ENCODE measurements at places on chromosomes 7 and 10.

- DNase-seq = no peak
- H3K4me1 ChIP-seq = peaks cover 41% of the 10 kb centered on the region
- H3K27ac ChIP-seq = no peak overlapping the region
- peaks cover under 1% of the 10 kb centered on the region for H3K36me3 ChIP-seq
- H3K4me3 ChIP-seq = no peak overlapping the region
These were observed 92.1 kb upstream of the SAMD8 start for GRCh38 chr10:75019370-75019769.

- no peak for DNase-seq
- H3K27me3 ChIP-seq = no peaks in the 10 kb centered on the region
- no peak overlapping the region for H3K4me3 ChIP-seq
- peaks cover 13% of the 10 kb centered on the region for H3K4me1 ChIP-seq
- H3K27ac ChIP-seq = no peak overlapping the region
These were observed 505.5 kb upstream of the ZMIZ1 start for GRCh38 chr10:78563314-78563713.

DNA sequence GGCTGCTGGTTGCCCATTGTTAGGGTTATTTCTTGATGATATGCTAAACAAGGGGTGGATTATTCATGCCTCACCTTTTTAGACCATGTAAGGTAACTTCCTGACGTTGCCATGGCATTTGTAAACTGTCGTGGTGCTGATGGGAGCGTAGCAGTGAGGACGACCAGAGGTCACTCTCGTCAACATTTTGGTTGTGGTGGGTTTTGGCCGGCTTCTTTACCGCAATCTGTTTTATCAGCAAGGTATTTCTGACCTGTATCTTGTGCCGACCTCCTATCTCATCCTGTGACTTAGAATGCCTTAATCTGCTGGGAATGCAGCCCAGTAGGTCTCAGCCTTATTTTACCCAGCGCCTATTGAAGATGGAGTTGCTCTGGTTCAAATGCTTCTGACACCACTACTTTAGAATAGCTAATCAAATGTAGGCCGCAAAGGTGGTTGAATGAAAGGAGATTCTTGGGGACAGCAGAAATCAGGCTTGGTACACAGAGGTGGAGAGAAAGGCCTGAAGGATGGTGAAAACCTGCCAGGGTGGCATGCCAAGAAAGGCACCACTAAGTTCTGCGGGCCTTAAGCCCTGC is 17.9 kb upstream of the SMO start:
- H3K27me3 ChIP-seq = peaks cover 4% of the 10 kb centered on the region
- H3K4me1 ChIP-seq = peaks cover 7% of the 10 kb centered on the region
- no peak overlapping the region for H3K4me3 ChIP-seq
- no peaks in the 10 kb centered on the region for H3K36me3 ChIP-seq

- H3K27me3 ChIP-seq = no peaks in the 10 kb centered on the region
- no peak for DNase-seq
- no peak overlapping the region for H3K27ac ChIP-seq
- no peak overlapping the region for H3K4me3 ChIP-seq
- H3K4me1 ChIP-seq = no peaks in the 10 kb centered on the region
These were observed 203.2 kb downstream of the AHR start for GRCh38 chr7:17501441-17502212.

GRCh38 chr10:82211346-82211745 is 336.4 kb downstream of the NRG3 start:
- H3K27ac ChIP-seq = no peak overlapping the region
- H3K27me3 ChIP-seq = no peaks in the 10 kb centered on the region
- H3K4me1 ChIP-seq = peaks cover 4% of the 10 kb centered on the region
- no peak for DNase-seq

DNA sequence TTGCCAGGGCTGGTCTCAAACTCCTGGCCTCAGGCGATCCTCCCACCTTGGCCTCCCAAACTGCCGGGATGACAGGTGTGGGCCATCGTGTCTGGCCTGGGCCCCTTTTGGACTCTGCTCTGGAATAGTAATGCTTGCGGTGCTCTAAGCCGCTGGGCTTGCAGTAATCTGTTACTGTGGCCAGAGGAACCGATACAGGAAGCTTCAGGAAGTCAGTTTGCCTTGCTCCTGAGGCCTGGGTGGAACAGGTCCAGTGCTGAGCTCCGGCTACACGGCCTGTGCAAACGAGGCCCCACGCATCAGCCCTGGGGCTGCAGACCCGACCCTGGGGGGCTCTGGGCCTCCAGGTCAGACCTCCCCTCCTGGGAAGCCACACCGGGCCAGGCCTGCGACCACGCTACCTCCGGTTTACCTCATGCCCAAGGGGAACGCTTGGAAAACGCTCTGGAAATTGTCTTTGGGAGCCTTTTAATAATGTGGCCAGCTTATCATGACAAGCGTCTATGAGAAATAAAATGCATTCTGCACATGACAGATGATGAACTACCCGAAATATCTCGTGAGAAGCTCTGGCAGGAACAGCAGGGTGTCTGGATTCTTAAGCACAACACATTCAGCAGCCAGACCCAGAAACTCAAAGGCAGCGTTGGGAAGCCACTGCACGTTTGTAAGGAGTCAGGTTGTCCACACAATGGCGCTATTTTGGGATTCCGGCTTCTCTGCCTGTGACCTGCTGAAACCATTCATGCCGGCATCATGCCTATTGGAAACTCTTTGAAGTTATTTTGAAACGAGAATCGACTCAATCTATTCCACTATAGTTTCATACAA is 10.1 kb upstream of the ADAP1 start:
- no peaks in the 10 kb centered on the region for H3K4me1 ChIP-seq
- DNase-seq = peak; percentile 78
- H3K4me3 ChIP-seq = no peak overlapping the region
- peaks cover 23% of the 10 kb centered on the region for H3K36me3 ChIP-seq
- H3K27me3 ChIP-seq = no peaks in the 10 kb centered on the region
- H3K27ac ChIP-seq = peak overlapping the region; percentile 59

DNA sequence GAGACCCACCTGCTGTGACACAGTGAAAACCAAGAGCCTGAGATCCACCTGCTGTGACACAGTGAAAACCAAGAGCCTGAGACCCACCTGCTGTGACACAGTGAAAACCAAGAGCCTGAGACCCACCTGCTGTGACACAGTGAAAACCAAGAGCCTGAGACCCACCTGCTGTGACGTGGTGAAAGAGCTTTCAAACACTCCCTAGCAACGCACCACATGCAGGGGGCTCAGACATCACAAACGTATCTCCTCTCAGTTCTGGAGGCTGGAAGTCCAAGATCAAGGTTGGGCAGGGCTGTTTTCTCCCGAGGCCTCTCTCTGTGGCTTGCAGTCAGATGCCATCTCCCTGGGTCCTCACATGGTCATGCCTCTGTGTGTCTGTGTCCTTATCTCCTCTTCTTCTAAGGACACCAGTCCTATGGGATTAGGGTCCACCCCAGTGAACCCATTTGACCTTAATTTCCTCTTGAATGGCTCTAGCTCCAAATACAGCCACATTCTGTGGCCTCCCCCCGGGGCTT is 43.8 kb downstream of the INSIG1 start:
- H3K27ac ChIP-seq = no peak overlapping the region
- no peak overlapping the region for H3K4me3 ChIP-seq
- no peak for DNase-seq
- H3K4me1 ChIP-seq = no peaks in the 10 kb centered on the region

- no peak overlapping the region for H3K27ac ChIP-seq
- no peaks in the 10 kb centered on the region for H3K27me3 ChIP-seq
- no peaks in the 10 kb centered on the region for H3K36me3 ChIP-seq
- H3K4me1 ChIP-seq = no peaks in the 10 kb centered on the region
These were observed 618.6 kb upstream of the MKI67 start for GRCh38 chr10:128744811-128745305.

DNA sequence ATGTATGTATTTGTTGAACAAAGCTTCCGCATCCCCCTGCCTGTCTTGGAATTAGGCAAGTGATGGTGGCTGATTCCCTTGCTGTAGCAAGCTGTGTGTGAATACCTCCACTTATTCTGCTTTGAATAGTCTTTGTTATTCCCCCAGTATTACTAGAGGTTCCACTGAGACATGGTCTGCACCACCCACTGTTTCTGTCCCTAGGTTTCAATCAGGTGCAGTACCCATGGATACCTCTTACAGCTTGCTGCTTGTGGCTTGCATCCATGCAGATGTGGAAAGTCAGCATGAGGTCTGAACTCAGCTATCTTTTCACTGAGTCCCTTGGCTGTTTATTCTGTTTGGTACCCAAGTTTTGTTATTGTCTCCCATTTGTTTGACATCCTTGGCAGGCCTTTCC is 447.4 kb downstream of the GRM8 start:
- H3K4me1 ChIP-seq = no peaks in the 10 kb centered on the region
- no peak overlapping the region for H3K27ac ChIP-seq
- H3K27me3 ChIP-seq = no peaks in the 10 kb centered on the region
- no peaks in the 10 kb centered on the region for H3K36me3 ChIP-seq
- no peak overlapping the region for H3K4me3 ChIP-seq
- peak; percentile 57 for DNase-seq

DNA sequence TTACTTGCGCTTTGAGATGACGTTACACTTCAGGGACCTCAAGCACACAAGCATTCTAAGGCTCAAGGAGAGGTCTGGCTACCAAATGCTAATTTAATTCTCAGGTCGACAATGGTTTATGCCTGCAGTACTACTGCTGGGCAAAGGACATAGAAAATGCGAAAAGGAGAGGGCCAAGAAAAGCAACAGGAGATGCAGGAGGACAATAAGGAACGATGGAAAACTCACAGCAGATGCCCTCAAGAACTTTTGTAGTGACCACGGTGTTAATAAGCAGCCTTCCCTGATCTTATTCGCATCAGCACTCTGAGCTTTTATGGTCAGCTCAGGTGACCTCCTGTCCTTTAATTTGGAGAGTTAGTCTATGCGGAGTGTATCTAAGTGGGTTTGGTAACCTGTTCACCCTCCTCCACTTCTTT is 146.3 kb downstream of the GPR85 start:
- H3K27me3 ChIP-seq = peaks cover 12% of the 10 kb centered on the region
- H3K4me3 ChIP-seq = peak overlapping the region; percentile 92
- H3K4me1 ChIP-seq = peaks cover 10% of the 10 kb centered on the region
- no peak for DNase-seq
- peak overlapping the region; percentile 85 for H3K27ac ChIP-seq

GRCh38 chr7:69738396-69738951 is 140.2 kb downstream of the AUTS2 start:
- H3K36me3 ChIP-seq = no peaks in the 10 kb centered on the region
- peak overlapping the region; percentile 81 for H3K27ac ChIP-seq
- H3K4me1 ChIP-seq = peaks cover 38% of the 10 kb centered on the region
- H3K27me3 ChIP-seq = no peaks in the 10 kb centered on the region

DNA sequence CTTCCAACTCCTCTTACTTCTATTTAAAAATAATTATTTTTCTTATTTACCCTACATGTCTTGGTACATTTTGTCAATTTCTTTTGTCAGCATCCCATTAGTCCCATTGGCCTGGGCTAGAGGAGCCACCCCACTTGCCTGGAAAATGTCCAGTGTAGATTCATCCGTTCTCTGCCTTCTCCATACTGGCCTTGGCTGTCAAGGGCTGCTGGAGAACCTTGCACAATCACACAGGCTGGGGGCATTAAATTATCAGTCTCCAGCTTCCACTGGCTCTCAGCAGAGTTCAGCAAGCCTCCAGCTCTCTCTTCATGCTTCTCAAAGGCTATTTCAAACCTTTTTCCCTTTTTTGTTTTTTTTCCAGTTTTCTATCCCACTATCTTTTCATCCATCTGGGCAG is 13.8 kb upstream of the ZCCHC24 start:
- peaks cover 7% of the 10 kb centered on the region for H3K4me1 ChIP-seq
- H3K4me3 ChIP-seq = no peak overlapping the region
- DNase-seq = no peak
- H3K27ac ChIP-seq = no peak overlapping the region

Measured in endodermal cell (in vitro differentiated cells).